ENCODE measurements at places on chromosomes 6 and 20.

DNA sequence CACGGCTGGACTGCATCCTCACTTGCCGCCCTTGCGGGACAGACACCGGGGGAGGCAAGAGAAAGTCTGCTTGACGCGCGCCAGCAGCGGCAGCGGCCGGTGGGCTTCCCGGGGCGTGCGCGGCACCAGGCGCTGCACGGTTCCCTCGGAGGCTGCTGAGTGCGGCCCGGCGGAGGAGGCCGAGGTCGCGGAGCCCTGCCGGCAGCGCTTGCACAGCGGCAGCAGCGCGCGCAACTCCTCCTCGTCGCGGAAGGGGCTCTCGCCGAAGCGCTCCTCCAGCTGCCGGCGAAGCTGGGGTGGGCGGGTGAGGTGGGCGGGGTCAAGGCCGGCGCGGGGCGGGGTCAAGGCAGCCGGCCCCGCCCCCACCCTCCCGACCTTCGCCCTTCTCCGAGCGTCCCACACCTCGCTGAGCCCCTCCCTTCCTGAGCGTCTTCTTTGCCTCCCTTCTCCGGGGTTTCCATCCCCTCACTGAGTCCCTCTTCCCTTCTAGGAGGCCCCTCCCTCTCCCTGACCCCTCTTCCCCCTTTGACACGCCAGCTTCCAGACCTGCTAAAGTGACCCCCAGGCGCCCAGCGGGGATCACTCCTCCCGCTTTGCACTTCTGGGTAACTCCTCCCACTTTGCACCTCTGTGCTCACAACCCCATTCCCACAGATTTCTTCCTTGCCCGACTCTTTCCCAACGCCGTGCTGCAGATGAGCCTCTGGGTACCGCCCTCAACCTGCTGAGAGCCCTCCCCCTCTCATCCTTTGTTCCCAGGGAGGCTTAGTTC is 8.8 kb downstream of the DUSP15 start:
- DNase-seq, result peak; percentile 92

DNA sequence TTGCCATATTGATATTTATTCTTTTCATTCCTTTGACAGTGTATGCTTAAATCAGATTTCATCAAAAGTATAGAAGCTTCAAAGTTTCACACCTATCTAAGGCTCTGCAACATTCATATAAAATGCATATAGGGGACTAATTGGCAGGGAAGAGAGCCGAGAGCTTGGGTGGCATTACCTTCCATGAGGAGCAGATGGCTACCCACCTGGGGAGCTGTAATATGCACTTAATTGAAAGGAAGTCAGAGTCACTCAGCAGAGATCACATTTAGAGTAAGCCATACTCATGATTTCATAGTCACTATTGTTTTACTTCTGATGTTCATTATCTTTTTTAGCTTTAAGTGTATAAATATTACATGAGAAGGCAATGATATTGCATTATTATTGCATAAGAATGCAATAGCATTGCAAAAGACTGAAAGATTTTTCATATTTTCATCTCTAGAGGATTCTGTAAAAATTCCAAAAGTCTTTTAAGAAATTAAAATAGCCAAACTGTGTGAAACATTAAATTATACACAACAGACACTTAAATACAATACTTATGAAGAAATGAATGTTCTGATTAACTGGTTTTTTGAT is 1305.2 kb downstream of the EPHA7 start:
- no peak for DNase-seq

- no peak for DNase-seq
These were observed 44.5 kb upstream of the RNF217 start for GRCh38 chr6:124917769-124918168.

DNA sequence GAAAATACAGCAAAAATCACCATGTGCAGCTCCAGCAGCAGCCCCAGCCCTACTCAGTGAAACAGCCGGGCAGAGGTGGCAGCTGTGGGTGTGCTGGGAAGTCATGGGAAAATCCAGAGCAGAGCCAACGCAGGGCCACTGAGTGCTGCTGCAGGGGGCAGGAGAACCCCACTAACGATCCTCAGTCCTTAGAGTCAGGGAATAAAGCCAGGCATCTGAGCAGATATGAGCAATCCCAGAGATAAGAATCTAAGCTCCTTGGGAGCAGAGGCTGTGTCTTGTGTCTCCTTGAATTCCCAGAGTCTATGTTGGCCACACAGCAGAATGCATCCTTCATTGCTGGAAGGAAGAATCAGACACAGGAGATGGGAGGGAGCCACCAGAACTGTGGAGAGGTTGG is 493.1 kb upstream of the MAP3K7 start:
- no peak for DNase-seq

DNA sequence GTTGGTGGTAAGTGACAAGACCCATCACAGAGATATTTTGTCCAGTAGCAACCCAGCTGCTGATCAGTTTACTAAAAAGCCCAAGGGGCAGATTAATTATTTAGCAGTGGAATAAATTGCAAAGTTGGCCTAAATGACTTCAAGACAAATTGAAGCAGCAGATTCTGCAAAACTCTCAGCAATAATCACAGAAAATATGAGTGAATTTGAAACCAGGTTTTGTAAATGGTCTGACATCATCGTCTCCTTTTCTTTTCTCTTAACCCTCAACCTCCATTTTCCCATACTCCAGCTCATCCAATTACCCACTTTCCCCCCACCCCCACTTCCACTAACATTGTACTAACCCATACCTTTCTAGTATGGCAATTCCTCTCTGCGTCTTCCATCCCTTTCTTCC is 11.3 kb upstream of the PTPRK start:
- DNase-seq, result no peak

- DNase-seq, result no peak
These were observed 17.1 kb upstream of the GMNN start for GRCh38 chr6:24757611-24758010.

DNA sequence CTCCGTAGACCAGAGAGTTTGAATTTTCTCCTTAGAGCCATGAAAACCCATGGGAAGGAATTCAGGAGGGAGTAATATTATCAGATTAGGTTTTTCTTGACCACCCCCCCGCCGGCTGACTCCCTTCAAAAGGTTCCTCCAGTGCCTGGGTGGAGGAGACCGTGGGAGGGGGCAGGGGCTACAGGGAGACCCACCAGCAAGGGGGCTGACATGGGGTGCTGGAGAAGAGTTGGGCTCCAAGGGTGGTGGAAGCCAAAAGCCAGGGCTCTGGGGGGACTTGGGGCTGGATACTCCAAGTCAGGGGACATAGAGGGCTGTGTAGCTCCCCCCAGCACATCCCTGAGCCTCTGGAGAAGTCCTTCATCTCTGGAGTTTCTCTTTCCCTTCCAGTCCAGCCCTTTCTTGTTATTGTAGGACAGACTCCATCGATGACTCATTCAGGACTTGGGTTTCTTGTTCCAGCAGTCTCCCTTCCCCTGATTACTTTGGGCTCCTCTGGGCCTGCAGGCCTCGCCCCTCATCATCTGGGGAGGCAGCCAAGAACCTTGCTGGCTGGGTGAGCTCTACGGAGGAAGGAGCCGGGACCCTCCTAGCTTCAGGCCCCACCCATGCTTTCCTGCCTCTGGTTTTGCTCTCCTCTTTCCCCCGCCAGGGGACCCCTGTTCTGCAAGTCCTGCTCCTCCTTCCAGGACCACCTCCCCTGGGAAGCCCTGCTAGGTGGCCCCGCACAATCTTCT is 10.5 kb upstream of the KIAA1755 start:
- DNase-seq, result peak; percentile 97

GRCh38 chr6:57068061-57068460 is 21.6 kb downstream of the KIAA1586 start:
- no peak for DNase-seq

GRCh38 chr6:158939255-158940159 is 60.5 kb downstream of the RSPH3 start:
- no peak for DNase-seq

DNA sequence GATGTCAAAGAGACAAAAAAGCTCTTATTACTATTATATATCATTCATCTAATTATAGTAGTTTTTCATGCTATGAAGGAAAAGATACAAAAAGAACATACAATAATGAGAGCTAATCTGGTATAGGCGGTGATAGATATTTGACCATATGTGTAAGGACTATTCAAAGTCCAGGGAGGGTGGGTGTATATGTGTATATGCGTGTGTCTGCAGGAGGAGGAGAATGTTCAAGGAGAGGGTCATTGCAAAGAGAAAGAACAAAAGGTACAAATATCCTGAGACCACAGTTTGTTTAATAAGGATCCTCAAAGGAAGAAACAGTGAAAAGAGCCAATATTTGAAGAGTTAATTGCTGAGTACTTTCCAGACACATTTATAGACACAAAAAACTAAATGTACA is 1288.6 kb upstream of the CITED2 start:
- DNase-seq, result no peak

- DNase-seq, result no peak
These were observed 10.9 kb upstream of the MAS1 start for GRCh38 chr6:159879856-159880255.

- no peak for DNase-seq
These were observed 46.7 kb downstream of the CD2AP start for GRCh38 chr6:47524136-47524845.

DNA sequence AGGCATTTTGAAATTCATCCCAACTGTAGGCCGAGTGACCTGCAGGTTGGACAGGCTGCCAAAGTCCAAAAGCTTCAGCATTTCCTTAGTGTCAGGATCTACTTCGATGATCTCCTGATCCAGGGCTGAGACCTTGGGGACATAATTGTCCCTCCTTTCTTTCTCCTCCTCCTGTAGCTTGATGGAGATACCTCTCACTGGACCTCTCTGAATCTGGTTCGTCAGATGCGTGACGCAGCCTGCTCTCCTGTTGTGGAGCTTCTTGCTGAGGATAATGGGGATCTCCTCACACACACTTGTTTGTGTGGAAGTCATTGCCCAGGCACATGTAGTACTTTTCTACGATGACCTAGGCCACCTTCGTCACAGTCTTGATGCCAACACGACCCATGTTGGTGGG is 1.5 kb upstream of the MAS1L start:
- DNase-seq, result no peak

GRCh38 chr6:28811873-28812272 is 111.9 kb downstream of the TRIM27 start:
- DNase-seq, result no peak

GRCh38 chr6:157323966-157324300 is 614 bp upstream of the TMEM242 start:
- DNase-seq, result peak; percentile 55

DNA sequence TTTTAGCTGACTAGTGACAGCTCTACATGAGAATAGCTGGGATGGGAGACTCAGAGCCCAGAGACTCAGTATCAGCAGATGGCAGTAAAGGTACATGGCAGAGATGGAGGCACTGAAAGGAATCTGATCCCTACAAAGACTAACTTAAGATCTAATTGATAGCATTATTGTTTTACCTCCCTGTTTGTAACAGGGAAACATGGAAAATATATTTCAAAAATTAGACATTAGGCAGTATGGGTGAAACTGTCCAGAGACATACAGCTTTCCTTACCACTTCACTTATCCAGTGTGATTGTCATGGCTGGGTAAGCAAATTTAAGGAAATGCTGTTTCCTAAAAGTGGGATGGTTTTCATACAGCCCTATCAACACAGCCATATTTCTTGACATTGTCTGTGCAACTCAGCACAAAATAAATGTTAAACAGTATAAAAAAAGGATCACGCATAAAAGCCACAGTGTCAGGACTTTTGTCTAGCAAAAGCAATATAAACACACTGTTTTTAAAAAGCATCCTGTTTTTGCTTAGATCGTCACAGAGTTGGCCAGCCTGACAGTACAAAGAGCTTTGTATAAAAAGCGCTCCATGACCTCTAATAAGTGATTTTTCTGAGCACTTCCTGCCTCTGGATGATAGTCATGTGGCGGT is 376.9 kb downstream of the PHF3 start:
- peak; percentile 46 for DNase-seq

GRCh38 chr20:24790746-24791283 is 158.3 kb upstream of the CST7 start:
- no peak for DNase-seq

- no peak for DNase-seq
These were observed 32.0 kb downstream of the CTNNBL1 start for GRCh38 chr20:37725855-37726254.

GRCh38 chr6:159971341-159972178 is 2.7 kb downstream of the IGF2R start:
- DNase-seq, result no peak

DNA sequence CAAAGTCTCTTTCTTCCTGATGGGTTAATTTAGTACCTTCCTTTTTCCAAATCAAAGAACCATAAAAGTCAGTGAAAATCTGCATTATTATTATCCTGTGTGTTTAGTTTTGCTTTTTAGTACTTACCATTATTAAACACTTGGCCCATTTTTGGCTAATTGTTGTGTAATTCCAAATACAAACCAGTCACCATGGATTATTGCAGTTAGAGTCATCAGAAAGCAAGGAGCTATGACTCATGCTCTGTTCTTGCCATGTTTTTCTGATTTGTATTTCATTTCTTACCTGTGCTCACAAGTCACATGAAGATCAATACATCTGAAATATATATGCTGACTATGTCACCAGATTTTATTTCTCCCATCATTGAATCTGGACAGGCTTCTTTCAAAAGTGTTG is 31.3 kb downstream of the SLC22A3 start:
- DNase-seq, result peak; percentile 79

DNA sequence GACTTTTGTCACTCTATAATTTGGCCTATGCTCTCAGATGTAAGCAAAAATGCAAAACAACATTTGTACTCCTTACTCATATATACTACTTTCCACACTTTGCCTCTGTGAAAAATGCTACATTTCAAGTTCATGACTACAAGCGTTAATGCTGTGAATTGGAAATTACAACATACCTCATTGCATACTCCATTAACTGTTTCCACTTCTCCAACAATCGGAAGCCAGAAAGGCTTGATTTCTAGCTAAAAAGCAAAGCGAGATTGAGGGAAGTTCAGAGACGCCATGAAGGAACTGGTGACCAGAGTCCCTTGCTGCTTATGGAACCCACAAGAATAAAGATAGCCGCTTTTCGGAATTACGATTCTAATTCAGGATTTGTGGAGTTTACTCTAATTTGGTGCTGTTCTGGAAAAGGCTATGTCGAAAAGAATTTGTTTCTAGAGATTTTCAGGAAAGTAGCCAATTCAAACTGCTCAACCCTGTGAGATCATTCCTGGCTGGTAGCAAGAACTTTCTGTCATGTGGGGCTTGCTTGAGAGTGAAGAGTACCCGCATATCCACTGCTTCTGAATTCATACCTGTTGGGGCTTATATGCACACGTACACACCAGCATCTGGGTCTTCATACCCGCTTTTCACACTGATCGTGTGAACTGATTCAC is 98.0 kb upstream of the CITED2 start:
- no peak for DNase-seq

DNA sequence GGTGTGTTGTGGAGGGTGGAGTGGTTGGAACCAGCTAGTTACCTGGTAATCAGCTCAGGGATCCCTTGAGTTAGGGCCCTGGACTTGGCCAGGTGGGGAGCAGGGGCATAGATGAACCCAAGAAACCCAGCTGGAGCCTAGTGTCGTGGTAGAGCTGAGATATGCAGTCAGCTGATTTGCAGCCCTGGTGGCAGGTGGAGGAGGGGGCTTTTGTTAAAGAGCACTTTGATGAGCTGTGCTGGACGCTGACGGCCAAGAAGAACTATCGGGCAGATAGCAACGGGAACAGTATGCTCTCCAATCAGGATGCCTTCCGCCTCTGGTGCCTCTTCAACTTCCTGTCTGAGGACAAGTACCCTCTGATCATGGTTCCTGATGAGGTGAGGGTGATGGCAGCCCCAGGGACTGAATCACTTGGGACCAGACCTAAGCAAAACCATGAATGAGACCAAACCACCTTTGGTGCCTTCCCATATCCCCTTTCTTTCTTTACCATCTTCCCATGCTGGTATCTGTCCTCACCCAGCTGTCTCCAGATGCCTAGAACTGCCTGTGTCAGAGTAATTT is 12.7 kb downstream of the DEF6 start:
- DNase-seq, result no peak

- DNase-seq, result no peak
These were observed 141.3 kb upstream of the CENPW start for GRCh38 chr6:126198631-126199030.

GRCh38 chr6:44737341-44737740 is 349.8 kb downstream of the CDC5L start:
- DNase-seq, result no peak

All from RWPE1 (cell line).